Left ventricle myocardium inferior (tissue), 1 donor: ENCODE measurements at places on chromosomes 3 and 15. TPM values are rescaled to one million over a fixed set of nuclear protein-coding genes. Genes with fewer than 3 reads are reported as not detected.

DNAH12 gene
- 0.16 TPM for total RNA-seq

IMPG2 gene
- total RNA-seq = 0.11 TPM

CFAP92 gene
- 0.25 TPM for total RNA-seq

ZIC1 gene
- total RNA-seq = not detected

RBP2 gene
- not detected for total RNA-seq

RASGRP1 gene
- 0.44 TPM for total RNA-seq

APOD gene
- total RNA-seq = 92.5 TPM

C3orf85 gene
- not detected for total RNA-seq
